ENCODE measurements at places on chromosomes 12 and 14.

DNA sequence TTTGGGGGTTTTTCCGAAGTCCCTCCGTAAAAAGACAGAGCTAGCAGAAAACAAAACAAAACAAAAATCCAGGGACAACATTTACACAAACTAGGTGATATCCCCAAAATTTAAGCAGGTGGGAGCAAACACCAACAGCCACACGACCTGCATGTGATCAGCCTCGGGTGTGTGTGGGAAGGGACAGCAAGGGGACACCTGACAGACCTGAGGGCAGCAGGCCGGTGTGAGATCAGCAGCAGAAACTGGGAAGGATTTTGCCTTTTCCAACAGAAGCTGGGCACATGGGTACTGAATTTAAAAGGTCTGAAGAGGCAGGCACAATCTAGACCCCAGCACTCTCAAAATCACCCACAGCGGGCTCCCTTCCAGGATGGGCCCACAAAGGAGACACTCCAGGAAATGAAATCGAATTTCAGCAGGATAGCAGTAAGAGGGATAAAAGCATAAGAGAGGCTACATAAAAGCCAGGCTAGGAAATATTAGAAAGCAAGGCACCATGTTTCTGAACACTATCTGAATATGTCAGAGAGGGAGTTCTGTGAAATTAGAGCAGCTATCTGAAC is 36.5 kb upstream of the SELPLG start:
- no peak for DNase-seq

DNA sequence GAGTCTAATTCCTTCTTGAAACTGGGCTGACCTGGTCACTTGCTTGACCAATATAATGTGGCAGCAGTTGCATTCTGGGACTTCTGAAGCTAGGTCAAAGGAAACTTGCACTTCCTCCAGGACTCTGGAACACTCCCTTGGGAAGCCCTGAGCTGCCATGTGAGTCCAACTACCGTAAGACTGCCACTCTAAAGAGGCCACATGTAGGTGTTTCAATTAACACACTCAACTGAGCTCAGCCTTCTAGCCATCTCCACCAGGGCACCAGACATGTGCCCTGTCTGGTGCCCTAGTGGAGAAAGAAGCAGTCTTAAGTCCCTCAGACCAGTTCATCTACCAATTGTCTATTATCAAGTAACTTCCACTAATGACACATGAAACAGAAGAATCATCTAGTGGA is 6.1 kb upstream of the TEP1 start:
- no peak for DNase-seq

DNA sequence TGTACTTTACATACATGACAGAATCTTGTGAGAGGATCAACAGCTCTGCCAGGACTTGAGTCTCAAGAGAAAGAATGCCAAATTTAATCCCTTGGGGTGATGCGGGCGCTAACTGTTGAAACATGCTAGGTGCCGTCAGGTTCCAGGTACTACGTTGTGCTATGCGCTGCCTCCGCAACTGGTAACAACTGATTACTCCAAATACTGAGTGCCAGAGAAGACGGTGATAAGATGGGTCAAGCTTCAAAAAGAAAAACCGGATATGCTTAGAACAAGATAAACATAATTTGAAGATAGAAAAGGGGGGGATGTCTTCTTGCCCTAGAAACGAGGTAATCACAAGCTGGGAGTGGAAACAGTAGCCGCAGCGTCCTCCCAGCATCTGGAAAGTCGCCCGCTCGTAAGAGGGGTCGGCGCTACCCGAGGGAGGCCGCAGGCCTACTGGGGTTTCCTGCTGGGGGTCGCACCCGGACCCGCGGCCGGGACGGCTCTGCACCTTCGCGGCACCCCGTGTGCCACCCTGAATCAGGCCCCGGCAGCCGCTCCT is 678 bp downstream of the ZBTB25 start:
- DNase-seq = no peak

- no peak for DNase-seq
Observed at GRCh38 chr12:65495233-65495632, 216.8 kb downstream of the MSRB3 start.

GRCh38 chr12:127416796-127417195 is 850.2 kb upstream of the TMEM132C start:
- no peak for DNase-seq

DNA sequence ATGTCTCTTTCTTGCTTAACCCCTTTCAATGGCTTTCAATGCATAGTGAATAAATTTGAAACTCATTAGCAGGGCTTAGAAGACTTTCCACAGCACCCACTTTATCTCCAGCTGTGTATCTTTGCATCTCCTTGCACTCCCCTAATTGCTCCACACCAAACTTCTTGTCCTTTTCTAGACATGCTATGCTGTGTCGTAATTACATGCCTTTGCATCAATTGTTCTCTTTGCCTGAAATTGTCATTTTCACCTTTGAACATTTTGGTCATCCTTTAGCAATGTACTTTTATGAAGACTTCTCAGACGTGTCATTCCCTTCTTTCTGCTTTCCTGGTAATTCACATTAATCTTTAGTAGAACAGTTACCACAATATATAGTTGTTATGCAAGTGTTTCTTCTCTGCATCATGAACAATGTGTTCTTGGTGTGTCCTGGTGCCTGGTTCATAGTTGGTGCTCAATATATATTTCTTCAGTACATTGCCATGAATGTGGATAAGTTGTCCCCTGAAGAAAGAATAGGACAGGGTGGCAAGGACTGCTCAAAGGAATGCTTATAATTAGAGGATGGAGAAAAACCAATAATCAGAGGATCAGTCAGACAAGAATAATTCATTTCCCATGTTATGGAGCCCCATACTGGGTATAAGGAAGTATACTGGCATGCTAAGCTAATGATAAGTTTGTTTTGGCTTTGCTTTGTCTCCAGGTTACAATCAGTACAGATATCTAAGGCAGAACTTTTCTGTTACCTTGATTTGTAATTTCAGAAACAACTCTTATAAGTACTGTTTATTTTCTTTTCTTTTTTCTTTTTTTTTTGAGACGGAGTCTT is 27.2 kb downstream of the ARF6 start:
- DNase-seq = no peak

GRCh38 chr14:46653031-46653755 is 1.6 kb upstream of the RPL10L start:
- DNase-seq = no peak

GRCh38 chr12:118330421-118331018 is 42.2 kb downstream of the TAOK3 start:
- DNase-seq = no peak

DNA sequence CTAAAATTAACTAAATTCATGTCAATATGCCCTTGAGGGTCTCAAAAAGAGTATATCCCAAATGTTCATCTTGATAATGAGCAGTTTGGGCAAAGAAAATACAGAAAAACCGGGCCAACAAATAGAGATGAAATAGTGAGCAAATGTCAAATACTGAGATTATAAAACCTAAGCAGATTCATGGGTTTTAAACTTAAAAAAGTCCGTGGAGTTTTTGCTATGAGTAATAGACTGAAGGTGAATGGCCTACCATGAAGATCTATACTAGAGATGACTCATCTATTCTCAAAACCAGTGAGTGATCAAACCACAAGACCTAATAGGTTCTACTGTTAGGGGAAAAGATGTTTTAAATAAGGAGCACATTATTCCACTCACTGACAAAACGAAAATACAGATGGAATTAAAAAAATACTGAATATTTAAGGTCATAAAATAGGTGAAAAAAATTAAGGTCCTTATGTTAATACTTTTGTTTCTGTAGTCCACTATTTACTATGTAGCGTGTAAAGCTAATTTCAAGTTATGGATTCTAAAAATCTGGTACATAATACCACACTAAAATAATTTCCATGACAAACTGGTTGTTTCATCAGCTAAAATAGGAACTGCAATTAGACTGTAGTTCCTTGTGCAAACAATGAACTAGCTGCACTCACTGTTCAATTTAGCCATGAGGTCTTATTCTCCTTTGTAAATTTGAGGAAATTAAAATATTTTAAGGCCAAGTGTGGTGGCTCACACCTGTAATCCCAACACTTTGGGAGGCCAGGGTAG is 5.0 kb downstream of the HNRNPC start:
- no peak for DNase-seq

- peak; percentile 44 for DNase-seq
Observed at GRCh38 chr12:54191550-54192022, 2.8 kb upstream of the SMUG1 start.

GRCh38 chr12:9388379-9388778 is 180.2 kb upstream of the PZP start:
- DNase-seq = no peak

GRCh38 chr14:75411214-75411540 is 16.6 kb upstream of the JDP2 start:
- no peak for DNase-seq

Data from anterior cingulate cortex (tissue), 58 donors.